ENCODE measurements at places on chromosomes 12 and 14.
A peak's percentile ranks its signal among the peaks of the same experiment; 100 is the strongest.

GRCh38 chr14:30375296-30375892 is 183.6 kb upstream of the G2E3 start:
- peak; percentile 46 for DNase-seq

DNA sequence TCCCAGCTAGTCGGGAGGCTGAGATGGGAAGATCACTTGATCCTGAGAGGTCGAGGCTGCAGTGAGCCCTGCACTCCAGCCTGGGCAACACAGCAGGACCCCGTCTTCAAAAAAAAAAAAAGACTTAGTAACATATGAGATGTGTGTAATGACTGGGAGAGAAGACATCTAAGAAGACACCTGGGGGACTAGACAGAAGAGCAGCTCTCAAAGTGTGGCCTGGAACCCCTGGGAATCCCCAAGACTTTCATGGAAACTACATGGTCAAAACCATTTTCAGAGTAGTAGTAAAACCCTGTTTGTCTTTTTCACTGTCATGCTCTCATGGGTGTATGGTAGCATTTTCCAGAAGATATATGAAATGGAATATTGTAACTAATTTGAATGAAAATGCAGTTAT is 45.3 kb downstream of the R3HDM2 start:
- no peak for DNase-seq

GRCh38 chr14:38330275-38330674 is 74.4 kb upstream of the CLEC14A start:
- DNase-seq: no peak

DNA sequence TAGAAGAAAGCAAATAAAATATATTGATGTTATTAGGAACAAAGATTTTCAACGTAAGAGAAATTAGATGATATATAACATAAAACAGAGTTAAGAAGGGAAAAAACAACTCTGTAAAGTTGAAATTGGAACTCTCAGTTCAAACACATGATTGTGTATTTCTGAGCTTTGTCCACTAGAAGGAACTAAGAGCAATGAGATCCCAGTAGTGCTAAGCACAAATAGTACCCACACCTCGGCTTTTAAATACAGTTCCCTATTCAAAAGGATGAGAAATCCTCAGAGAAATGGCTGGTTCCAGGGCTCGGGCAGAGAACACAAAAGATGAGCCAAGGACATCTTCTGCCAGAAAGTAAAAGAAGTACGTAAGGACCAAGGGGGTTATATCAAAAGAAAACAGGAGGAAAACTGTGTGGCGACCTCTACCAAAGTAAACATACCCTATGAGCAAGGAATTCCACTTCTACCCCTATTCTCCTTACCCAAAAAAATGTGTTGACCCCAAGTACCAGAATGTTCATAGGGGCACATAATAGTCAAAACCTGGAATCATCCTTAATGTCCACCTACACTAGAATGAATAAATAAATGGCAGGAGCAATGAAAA is 96.6 kb downstream of the SPTSSA start:
- peak; percentile 36 for DNase-seq

Measured in HCEC 1CT (cell line).